Vagina (tissue), 2 donors: ENCODE measurements at places on chromosomes 13 and 19.
A peak's percentile ranks its signal among the peaks of the same experiment; 100 is the strongest.

GRCh38 chr19:19105365-19106055, 32.8 kb downstream of the TMEM161A start:
- H3K4me1 ChIP-seq, result peaks cover 45% of the 10 kb centered on the region
- no peak for DNase-seq
- H3K27ac ChIP-seq, result peak overlapping the region; percentile 83
- H3K27me3 ChIP-seq, result no peaks in the 10 kb centered on the region

GRCh38 chr19:35209646-35210045, 18.9 kb downstream of the FAM187B start:
- DNase-seq, result peak; percentile 29
- no peaks in the 10 kb centered on the region for H3K27me3 ChIP-seq
- H3K4me1 ChIP-seq, result peaks cover 34% of the 10 kb centered on the region
- H3K4me3 ChIP-seq, result no peak overlapping the region
- H3K36me3 ChIP-seq, result no peaks in the 10 kb centered on the region

DNA sequence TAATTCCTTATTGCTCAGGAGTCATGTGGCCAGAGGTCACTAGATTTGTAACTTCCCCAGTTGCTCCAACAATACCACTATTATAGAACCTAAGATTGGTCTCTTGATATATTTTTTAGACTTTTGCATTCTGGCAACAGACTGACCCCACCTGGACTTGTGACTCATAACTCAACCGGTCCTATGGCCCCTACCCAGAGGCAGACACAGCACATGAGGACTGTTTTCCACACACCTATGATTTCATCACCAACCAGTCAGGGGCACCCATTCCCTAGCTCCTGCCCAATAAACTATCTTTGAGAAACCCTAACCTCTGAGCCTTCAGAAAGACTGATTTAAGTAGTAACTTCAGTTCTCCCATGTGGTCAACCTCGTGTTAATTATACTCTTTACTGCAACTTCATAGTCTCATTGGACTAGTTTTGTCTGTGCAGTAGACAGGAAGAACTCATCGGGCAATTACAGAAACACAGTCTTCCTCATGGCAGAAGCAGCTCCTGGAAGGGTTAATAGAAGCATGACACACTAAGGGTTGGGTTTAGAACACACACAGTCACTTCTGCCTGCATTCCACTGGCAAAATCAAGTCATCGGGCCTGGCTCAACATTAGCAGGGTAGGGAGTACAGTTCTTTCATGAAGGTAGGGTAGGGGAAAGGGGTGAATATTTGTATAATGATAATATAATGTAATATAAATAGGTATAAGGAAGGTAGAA, 251.8 kb downstream of the UQCRFS1 start:
- H3K27ac ChIP-seq, result no peak overlapping the region
- H3K27me3 ChIP-seq, result no peaks in the 10 kb centered on the region
- no peaks in the 10 kb centered on the region for H3K36me3 ChIP-seq
- no peak for DNase-seq
- H3K4me3 ChIP-seq, result no peak overlapping the region
- H3K4me1 ChIP-seq, result no peaks in the 10 kb centered on the region

DNA sequence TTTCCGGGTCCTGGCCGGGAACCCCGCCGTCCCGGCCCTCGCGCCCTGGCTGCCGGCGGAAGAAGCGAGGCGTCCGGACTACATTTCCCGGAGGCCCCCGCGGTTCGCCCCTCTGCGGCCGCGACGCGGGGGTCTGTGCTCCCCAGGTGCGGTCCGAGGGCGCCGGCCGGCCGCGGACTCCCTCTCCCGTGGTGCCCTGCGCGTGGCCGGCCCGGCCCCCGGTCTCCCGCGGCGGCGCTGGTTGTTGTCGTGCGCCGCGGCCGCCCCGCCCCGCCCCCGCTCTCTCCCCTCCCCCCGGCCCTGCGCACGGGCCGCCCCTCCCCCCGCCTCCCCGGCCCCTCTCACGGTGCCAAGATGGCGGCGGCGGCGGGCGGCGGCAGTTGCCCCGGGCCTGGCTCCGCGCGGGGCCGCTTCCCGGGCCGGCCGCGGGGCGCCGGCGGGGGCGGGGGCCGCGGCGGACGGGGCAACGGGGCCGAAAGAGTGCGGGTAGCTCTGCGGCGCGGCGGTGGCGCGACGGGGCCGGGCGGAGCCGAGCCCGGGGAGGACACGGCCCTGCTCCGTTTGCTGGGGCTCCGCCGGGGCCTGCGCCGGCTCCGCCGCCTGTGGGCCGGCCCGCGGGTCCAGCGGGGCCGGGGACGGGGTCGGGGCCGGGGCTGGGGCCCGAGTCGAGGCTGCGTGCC, at the start of gene KMT2B:
TSS of gene KMT2B (plus strand) at position 339 of the 680 bp plus-strand sequence. CDS start at position 355, 16 bp downstream.
- H3K27me3 ChIP-seq, result no peaks in the 10 kb centered on the region
- H3K4me3 ChIP-seq, result peak within 1 kb of the TSS; percentile 67
- no peak for DNase-seq
- peaks cover 30% of the 10 kb centered on the region for H3K4me1 ChIP-seq

- H3K36me3 ChIP-seq, result no peaks in the 10 kb centered on the region
- DNase-seq, result no peak
- H3K4me3 ChIP-seq, result no peak overlapping the region
- no peak overlapping the region for H3K27ac ChIP-seq
- no peaks in the 10 kb centered on the region for H3K4me1 ChIP-seq
- H3K27me3 ChIP-seq, result no peaks in the 10 kb centered on the region
Observed at GRCh38 chr13:26529441-26529840, 28.0 kb upstream of the WASF3 start.

DNA sequence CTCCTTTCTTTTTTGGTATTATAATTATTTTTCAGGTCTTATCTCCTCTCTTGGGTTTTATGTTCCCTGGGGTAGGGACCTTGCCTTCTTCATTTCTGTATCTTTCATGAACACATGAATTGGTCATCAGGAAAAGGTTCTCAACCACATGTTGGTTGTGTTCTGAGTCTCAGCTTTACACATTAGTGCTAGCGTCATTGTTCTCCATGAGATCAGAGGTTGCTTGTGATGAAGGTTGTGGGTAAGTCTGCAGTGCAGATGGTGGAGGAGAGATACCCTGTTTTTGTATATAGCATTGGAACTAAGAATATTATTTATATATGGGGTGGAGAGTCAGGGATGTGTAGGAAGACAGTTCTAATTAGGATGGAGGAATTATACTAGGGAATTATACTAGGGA, 24.5 kb upstream of the CEACAM8 start:
- H3K36me3 ChIP-seq, result no peaks in the 10 kb centered on the region
- no peak overlapping the region for H3K4me3 ChIP-seq
- no peak for DNase-seq
- no peak overlapping the region for H3K27ac ChIP-seq
- no peaks in the 10 kb centered on the region for H3K4me1 ChIP-seq

DNA sequence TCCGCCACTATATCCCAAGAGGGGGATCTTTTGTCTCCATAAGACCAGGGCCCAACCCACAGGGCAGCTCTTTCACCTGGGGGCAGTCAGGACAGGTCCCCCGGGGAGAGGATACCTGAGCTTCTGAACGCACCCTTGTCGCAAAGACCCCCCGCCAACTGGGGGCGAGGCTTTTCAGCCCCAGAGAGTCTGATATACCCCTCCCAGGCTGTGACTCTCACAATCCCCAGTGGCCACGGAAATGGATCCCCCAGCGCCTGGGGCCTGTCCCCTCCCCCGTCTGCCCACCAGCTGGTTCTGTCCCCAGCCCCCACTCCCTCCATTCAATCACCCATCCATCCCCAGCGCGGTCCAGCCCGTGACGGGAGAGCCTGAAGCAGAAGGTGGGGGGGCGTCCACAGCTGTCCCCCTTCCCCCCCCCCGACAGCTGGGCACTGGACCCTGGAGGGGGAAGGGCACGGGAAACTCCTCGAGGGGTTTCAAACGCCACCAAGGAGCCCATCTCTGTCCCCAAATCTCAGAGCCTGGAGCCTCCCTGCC, 823 bp downstream of the DOCK6 start:
- no peak for DNase-seq
- peak overlapping the region; percentile 84 for H3K4me3 ChIP-seq
- peaks cover 30% of the 10 kb centered on the region for H3K4me1 ChIP-seq
- H3K27ac ChIP-seq, result peak overlapping the region; percentile 82
- no peaks in the 10 kb centered on the region for H3K36me3 ChIP-seq
- no peaks in the 10 kb centered on the region for H3K27me3 ChIP-seq

DNA sequence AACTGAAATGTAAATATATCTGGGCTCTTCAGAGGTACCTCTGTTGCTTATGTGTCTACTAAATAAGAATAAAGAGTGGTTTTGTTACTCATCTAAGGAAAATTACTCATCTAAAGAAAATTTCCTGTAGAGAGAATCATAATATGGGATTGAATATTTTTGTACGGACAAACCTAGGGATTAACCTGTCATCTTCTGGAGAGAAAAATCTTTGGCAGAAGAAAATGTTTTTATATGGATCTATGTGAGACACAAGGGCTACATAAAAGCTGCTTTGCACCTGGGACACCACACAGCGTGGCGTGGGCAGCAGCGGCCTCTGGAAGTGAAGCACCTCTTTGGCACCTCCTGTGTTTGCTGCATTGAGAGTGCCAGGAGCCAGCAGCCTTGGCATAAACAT, 242.9 kb upstream of the DACH1 start:
- H3K4me1 ChIP-seq, result no peaks in the 10 kb centered on the region
- no peaks in the 10 kb centered on the region for H3K27me3 ChIP-seq
- DNase-seq, result no peak

DNA sequence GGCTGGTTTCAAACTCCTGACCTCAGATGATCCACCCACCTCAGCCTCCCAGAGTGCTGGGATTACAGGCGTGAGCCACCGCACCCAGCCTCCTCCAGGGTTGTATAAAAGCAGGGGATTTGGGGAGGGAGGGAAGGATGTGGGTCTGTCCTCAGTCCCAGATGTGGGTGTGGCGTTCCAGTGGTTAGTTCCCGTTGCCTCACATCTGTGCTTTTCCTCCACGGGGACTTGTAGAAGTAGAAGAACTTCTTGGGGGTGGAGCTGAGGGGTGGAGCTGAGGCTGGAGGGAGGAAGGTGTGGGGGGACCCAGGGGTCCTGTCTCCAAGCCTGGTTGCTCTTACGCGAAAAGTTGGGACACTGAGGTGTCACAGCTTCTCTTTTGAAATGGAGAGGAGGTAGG, 514 bp upstream of the MCEMP1 start:
- H3K27me3 ChIP-seq, result no peaks in the 10 kb centered on the region
- H3K27ac ChIP-seq, result no peak overlapping the region
- DNase-seq, result no peak
- H3K4me3 ChIP-seq, result no peak overlapping the region

- H3K4me3 ChIP-seq, result no peak overlapping the region
- H3K27me3 ChIP-seq, result no peaks in the 10 kb centered on the region
- DNase-seq, result no peak
- no peak overlapping the region for H3K27ac ChIP-seq
- no peaks in the 10 kb centered on the region for H3K36me3 ChIP-seq
Observed at GRCh38 chr13:100208002-100208401, 119.1 kb downstream of the PCCA start.
